ENCODE measurements at places on chromosomes 7 and 10.
A peak's percentile ranks its signal among the peaks of the same experiment; 100 is the strongest.

DNA sequence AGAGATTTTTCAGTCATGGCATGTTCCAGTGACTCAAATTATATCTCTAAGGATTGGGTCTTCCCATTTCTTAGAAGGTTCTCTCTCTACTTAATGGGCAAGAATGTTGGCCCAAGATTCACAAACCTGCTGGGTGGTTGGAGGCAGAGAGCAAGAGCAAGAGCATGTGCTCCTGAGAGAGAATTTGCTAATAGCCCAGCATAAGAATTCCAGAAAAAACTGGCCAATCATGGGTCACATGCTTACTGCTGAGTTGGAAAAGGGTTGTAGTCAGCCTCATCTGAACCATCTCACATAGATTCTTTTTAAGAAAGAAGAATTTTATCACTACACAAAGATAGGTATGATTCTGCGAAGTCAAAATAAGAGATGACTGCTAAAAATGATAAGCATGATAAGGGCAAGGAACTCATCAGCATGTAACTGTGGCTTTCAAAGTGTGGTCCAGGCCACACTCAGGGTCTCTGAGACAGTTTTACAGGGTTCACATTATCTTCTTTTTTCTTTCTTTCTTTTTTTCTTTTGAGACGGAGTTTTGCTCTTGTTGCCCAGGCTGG, 8.2 kb upstream of the VCL start:
- DNase-seq, result no peak

GRCh38 chr10:89888321-89889070, 187.1 kb downstream of the KIF20B start:
- DNase-seq, result no peak

DNA sequence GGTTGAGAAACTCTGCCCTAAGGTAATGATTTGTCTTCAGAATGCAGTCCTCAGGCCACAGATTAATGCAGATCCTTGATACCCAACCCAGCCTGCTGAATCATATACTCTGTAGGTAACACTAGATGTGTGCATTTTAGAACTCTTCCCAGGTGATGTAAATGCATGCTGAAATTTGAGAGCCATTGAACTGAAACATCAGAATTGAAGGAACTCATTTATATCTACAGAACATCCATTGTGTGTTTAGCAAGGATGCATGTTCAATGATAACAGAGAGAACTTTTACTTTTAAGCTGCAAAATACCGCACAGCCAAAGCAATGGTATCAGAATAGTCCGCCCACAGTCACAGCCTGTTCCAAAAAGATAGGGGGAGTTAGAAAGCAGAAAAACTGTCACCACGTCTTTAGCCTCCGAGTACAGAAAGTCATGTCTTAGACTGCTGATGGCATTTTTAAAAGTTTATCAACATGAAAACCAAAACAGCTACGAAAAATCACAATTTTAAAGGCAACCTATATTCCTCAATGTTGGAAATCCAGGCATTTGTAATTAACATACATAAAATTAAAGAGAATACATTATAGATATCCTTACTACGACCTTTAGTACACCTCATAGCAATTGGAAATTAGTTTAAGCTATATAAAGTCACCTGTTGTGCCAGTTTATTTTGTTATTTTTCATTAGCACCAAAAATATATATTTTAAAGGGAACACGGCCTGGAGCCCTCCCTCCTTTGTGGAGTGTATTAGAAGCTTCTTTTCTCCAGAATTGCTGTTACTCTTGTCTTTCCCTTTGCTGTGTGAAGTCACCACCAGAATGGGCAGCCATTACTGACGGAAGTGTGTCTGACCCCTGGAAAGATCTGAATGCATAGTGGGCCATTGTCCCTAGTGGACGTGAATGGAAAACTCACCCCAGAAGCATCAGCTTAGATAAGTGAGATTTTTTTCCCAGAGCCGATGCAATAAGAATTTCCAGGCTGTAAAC, 65.8 kb upstream of the PRKAR2B start:
- no peak for DNase-seq

DNA sequence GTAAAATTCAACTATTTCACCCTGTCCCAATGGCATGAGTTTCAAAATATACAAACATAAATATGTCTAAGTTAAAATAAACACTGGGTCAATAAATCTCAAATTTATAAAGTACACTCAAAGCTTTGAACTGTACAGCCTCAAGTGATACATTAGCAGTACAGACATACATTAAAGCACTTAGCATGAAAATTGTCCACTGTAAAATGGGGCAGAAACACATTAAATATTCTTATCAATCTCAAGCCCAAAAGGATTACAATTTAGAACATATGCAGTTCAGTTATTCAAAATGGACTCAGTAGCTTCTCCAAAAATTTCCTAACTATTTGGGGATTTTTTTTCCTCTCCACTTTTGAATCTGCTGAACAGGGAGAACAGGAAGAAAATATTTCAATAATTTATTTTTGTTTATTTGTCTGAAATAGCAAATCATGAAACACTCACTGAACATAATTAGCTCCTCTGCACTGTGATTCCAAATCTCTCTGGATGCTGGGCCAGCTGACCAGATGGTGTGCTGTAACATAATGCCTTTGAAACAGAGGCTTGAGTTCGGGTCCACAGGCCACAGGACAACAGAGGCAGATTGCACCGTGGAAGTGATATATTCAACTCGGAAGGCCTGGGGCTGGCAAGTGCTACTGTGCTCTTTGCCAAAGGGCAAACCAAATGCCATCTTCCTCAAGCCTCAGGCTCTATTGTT, 248.9 kb upstream of the LRRN3 start:
- no peak for DNase-seq

DNA sequence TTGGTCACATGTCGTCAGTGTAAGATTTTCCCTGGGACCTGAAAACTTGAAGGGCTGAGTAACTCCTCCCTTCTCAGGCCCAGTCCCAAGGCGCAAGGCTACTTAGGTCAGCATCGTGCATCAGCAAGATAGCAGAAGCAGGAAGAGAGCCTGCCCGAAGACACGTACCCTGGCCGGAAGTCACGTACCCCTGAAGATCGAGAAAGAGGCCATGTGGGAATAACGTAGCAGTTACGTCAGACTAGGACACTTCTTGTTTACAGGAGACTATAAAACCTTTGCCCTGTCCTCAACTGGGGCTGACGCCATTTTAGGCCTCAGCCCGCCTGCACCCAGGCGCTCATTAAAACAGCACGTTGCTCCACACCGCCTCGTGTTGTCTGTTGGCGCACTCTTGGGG, 114.3 kb upstream of the GALNT17 start:
- DNase-seq, result no peak

DNA sequence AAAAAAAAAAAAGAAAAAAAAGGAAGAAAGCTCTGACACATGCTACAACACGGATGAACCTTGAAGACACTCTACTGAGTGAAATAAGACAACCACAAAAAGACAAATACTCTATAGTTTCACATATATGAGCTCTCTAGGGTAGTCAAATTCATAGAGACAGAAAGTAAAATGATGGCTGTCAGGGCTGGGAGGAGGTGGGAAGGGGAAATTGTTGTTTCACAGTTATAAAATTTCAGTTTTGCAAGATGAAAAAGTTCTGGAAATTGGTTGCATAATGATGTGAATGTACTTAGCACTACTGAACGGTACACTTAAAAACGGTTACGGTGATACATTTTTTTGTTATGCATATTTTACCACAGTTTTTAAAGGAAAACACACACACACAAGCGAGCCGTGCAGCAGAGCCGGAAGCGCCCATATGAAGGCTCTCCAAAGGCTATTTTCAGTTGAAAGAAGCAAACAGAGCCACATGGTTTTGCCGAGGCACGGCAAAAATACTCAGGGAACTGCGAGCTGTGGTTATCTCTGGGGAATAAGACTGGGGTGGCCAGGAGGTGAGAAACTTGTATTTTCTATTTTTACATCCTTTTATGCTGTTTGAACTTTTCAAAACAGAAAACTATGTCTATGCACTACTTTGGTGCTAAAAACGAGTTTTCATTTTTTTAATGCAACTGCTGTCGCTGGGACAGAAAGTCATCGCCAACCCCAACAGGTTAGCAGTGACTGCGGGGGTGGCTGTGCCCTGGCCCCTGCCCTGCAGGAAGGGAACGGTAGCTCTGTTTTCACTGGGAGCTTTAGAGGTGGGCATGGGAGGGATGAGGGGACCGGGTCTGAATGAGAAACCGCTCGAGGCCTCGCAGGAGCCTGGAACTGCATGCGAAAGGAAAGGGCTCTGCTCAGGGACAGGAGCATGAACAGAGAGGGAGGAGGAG, 132.9 kb downstream of the OAT start:
- DNase-seq, result no peak

DNA sequence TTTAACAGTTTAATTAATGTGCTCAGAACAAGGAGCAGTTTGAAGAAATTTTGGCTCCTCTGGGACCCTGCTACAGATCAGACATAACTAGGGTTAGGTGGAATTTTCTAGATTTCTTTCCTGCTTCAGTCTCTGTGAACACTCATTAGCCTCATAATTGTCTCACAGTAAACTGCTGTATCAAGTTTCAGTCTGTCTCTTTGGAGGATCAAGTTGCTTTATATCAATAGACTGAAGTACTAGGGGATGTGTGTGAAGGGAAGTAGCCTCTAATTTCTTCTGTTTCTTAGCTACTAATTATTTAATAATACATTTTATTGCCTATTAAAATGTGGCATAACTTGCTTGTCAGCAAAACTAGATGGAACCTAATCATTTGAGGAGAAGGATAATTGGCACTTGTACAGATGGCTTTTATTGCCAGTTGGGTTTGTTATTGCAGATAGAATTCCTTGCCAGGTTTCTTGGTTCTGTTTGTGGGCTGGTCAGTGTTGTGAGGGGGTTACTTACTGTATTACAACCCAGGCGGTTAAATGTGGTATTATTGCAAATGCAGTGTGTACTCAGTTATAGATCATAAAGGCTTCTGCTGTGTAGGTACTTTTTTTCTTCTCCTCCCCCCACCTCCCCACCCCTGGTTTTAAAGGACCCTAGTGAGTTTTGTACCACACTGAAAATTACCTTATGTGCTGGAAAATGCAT, 758.0 kb downstream of the AUTS2 start:
- DNase-seq, result peak; percentile 99

GRCh38 chr7:50957431-50957830, 174.7 kb upstream of the GRB10 start:
- no peak for DNase-seq

GRCh38 chr7:611281-611810, 91.7 kb upstream of the PDGFA start:
- DNase-seq, result no peak

GRCh38 chr10:23376229-23376655, 31.6 kb upstream of the C10orf67 start:
- DNase-seq, result no peak

- no peak for DNase-seq
Observed at GRCh38 chr7:3089493-3089892, 45.8 kb upstream of the CARD11 start.
